ENCODE measurements at places on chromosomes 12 and 14. TPM values are rescaled to one million over a fixed set of nuclear protein-coding genes. Genes with fewer than 3 reads are reported as not detected.

GRCh38 chr12:93667672-93668071 is 9.5 kb upstream of the CRADD start:
- H3K4me1 ChIP-seq = peaks cover 13% of the 10 kb centered on the region
- H3K4me3 ChIP-seq = no peak overlapping the region
- H3K36me3 ChIP-seq = peaks cover 4% of the 10 kb centered on the region
- DNase-seq = no peak
- H3K27me3 ChIP-seq = no peaks in the 10 kb centered on the region

- H3K4me3 ChIP-seq = no peak overlapping the region
- no peak for DNase-seq
- H3K27ac ChIP-seq = no peak overlapping the region
- no peaks in the 10 kb centered on the region for H3K4me1 ChIP-seq
These were observed 120.2 kb upstream of the DNM1L start for GRCh38 chr12:32558903-32559302.

DNA sequence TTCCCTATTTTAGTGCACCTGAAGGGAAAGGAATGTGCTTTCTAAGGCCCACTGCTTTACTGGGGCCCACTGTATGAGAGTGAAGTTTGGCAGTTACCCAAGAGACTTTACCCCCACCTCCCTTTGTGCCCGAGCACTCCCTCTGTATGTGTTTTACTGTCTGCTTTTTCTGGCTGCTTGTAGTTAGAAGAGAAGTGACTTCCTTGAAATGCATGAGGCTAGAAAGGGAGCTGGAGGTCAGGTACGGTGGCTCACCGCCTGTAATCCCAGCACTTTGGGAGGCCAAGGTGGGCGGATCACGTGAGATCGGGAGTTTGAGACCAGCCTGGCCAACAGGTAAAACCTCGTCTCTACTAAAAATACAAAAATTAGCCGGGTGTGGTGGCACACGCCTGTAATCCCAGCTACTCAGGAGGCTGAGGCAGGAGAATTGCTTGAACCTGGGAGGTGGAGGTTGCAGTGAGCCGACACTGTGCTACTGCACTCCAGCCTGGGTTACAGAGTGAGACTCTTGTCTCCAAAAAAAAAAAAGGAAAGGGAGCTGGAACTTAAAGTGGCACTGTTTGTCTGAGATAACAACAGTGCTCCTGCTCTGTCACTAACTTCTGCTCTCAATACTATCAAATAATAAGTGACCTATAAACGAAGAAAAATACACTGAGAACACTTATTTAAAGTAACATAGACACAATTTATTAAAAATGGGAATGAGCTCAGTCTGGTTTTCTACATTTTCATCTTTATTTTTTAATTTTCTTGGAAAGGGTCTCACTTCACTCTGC is 5.8 kb downstream of the TRIP11 start:
- no peaks in the 10 kb centered on the region for H3K27me3 ChIP-seq
- H3K36me3 ChIP-seq = peaks cover 22% of the 10 kb centered on the region
- DNase-seq = no peak
- H3K4me1 ChIP-seq = peaks cover 43% of the 10 kb centered on the region
- H3K27ac ChIP-seq = peak overlapping the region; percentile 59

GPR135 gene
- total RNA-seq = 1.5 TPM

BATF gene
- total RNA-seq = 47.0 TPM

CMKLR1 gene
- total RNA-seq = not detected

DNA sequence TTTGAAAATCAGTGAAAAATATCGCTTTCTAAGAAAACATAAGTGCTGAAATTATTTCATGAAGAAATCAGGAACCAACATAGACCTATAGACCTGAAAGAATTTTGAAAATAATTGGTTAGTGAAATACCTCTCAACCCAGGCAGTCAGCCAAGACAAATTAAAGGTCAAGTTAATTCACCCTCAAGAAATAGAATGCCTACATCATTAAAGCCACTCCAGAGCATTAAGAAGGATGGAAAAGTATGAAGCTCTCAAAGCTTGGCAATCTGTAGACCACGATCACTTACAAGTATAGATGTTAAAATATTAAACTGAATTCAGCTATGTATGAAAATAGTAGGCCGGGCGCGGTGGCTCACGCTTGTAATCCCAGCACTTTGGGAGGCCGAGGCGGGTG is 48.3 kb downstream of the SFSWAP start:
- H3K4me3 ChIP-seq = no peak overlapping the region
- no peaks in the 10 kb centered on the region for H3K27me3 ChIP-seq
- no peak overlapping the region for H3K27ac ChIP-seq
- H3K36me3 ChIP-seq = peaks cover 47% of the 10 kb centered on the region
- H3K4me1 ChIP-seq = no peaks in the 10 kb centered on the region

- no peak overlapping the region for H3K27ac ChIP-seq
- no peaks in the 10 kb centered on the region for H3K27me3 ChIP-seq
- peaks cover 43% of the 10 kb centered on the region for H3K36me3 ChIP-seq
- DNase-seq = no peak
- H3K4me1 ChIP-seq = peaks cover 37% of the 10 kb centered on the region
These were observed 24.5 kb downstream of the SSH1 start for GRCh38 chr12:108832730-108833354.

Measured in activated CD8-positive, alpha-beta T cell treated with anti-CD3 and anti-CD28 coated beads for 36 hours (primary cell).